Left kidney (tissue), 8 donors: ENCODE measurements at places on chromosomes 3 and 15.

GRCh38 chr15:41946970-41947369 is 25.4 kb downstream of the EHD4 start:
- DNase-seq = no peak

- no peak for DNase-seq
Measured at GRCh38 chr3:151293127-151293526, 14.8 kb upstream of the P2RY14 start.

GRCh38 chr3:32373276-32373675 is 18.4 kb upstream of the CMTM7 start:
- DNase-seq = no peak

DNA sequence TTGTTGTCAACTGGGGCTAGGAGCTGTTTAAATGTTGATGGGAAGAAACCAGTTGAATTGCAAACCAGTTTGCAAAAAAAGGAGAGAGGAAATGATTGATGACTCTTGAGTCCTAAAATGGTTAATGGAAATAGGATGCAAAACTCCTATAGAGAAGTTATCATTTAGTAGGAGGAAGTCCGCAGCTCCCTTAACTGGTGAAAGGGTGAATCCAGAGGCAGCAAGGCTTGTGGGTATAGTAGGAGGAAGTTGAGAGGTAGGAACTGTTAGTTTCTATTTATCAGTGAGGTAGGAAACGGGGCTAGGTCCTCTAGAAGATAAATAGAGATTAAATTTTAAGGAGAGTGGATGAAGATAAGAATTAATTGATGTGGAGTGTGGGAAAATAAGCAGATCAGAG is 15.4 kb downstream of the IREB2 start:
- no peak for DNase-seq

GRCh38 chr3:181929501-181929900 is 217.8 kb downstream of the SOX2 start:
- DNase-seq = no peak

- DNase-seq = peak; percentile 61
Measured at GRCh38 chr15:61227269-61227949, 1.7 kb downstream of the RORA start.

DNA sequence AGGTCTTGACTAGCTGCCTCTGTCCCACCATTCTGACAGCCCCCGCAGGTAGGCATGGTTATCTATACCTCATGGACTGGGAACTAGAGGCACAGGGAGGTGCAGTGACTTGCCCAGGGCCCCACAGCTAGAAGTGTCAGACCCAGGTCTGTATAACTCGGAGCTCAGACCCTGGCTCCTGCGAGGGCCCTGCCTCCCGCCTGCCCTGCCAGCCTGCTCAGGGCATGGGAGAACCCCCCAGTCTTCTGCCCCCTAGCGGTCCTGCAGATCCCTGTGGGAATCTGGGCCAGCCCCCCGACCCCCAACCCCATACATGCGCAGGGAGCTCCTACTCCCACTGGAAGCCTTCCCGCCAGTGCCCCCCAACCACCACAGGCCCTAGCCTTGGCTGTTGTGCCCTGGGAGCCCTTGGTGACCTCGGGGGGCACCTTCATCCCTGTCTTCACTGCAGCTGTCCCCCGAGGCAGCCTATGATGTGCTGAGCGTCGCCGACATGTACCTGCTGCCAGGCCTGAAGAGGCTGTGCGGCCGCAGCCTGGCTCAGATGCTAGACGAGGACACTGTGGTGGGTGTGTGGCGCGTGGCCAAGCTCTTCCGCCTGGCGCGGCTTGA is 6.9 kb downstream of the ABTB1 start:
- DNase-seq = no peak

GRCh38 chr3:39103324-39103693 is 4.1 kb downstream of the GORASP1 start:
- no peak for DNase-seq
